ENCODE measurements at places on chromosomes 13 and 19. TPM values are rescaled to one million over a fixed set of nuclear protein-coding genes. Genes with fewer than 3 reads are reported as not detected.

The ZNF584 gene
- total RNA-seq: 11.6 TPM

The ZNF571 gene
- total RNA-seq: 4.4 TPM

- DNase-seq: no peak
Measured at GRCh38 chr13:75645141-75645540, 9.0 kb downstream of the LMO7 start.

DNA sequence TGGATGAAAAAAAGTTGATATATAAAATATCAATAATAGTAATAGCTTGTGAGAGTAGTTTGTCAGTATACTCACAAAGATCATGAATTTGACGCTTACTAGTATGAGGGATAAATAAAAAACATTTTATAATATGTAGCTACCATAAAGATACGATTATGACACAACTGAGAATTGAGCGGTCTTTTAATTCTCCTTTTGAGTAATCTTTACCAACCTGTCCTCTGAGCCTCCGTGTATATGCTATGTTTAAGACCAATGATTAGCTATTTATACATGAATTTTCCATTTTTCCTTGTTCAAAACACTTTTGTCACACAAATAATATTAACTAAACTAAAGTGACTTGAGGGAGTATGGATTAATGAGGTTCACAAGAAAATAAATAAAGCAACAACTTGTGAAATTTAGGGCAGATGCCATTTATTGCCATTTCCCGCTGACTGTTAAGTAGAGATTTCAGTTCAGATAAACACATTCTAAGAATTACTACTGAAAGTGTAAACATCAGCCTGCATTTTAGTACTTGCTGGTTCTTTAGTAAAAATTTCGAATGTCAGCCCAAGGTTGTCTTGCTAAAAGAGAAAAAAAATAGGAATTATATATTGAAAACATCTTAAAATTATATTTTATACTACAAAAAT, 6.2 kb upstream of the IRS2 start:
- no peak for DNase-seq

DNA sequence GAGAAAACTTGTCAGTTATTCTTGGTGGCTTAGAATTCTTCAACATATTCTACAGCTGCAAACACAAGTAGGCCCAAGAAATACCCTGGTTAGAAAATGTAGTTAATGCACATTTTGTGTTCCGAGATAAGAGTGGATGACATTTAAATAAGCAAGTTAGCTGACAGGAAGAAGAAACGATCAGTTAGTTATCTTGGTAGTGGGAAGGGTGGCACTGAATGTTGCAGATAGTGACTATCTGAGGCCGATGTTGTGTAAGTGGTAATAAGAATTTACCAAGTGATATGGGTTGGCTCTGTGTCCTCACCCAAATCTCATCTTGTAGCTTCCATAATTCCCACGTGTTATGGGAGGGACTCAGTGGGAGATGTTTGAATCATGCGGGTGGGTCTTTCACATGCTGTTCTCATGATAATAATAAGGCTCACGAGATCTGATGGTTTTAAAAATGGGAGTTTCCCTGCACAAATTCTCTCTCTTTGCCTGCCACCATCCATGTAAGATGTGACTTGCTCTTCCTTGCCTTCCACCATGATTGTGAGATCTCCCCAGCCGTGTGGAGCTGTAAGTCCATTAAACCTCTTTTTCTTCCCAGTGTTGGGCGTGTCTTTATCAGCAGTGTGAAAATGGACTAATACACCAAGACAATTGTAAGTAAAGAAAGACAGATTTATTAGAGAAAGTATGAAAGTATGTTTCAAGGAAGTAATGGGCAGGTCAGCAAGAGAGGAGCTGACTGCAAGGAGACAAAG, 10.9 kb upstream of the AKAP11 start:
- DNase-seq: no peak

GRCh38 chr13:33862016-33862415, 44.1 kb downstream of the RFC3 start:
- DNase-seq: no peak

- no peak for DNase-seq
Measured at GRCh38 chr19:14425696-14426138, 6.6 kb upstream of the DDX39A start.

- DNase-seq: no peak
Measured at GRCh38 chr13:57918913-57919312, 287.4 kb downstream of the PCDH17 start.

GRCh38 chr19:51002542-51003311, 1.3 kb upstream of the KLK8 start:
- no peak for DNase-seq

- no peak for DNase-seq
Measured at GRCh38 chr13:48181482-48182145, 51.4 kb upstream of the ITM2B start.

Measured in M059J (cell line).